ENCODE measurements at places on chromosomes 5 and 9.

DNA sequence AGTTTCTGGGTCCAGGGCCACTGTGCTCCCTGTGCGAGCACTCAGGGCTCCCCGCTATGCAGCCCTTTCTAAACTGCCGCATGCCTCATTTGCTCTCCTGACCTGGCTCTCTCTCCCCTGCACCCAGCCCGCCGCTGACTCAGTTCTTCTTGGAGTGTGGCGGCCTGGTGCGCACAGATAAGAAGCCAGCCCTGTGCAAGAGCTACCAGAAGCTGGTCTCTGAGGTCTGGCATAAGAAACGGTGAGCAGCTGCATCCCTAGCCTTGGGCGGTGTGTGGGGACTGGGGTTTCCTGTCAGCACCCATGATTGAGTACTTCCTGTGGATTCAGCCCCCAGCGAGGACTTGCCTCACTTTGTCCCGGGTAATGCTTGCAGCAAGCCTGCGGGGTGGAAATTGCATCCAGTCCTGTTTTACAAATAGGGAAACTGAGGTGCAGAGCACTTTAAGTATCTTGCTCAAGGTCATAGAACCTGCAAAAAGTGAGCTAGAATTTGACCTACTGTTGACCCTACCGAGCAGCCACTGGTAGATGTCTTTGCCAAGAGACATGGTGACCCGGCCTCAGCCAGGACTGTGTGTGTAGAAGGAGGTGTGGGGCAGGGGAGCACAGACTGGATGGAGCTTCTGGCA, 27.9 kb downstream of the USP20 start:
- peak; percentile 69 for DNase-seq

DNA sequence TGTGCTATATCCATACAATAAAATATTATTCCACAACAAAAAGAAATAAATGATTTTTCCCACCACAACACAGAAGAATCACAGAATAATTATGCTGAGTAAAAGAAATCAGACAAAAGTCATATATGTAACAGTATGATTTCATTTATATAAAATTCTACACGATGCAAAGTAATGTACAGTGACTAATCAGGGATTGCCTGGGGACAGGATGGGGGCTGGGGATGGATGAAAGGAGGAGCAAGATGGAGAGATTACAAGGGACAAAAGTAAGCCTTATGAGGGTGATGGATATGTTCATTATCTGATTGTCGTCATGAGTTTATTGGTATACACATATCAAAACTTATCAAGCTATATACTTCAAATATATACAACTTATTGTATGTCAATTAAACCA, 154.0 kb downstream of the FBN2 start:
- no peak for DNase-seq

- DNase-seq = no peak
Measured at GRCh38 chr5:100518377-100518776, 16.8 kb upstream of the FAM174A start.

DNA sequence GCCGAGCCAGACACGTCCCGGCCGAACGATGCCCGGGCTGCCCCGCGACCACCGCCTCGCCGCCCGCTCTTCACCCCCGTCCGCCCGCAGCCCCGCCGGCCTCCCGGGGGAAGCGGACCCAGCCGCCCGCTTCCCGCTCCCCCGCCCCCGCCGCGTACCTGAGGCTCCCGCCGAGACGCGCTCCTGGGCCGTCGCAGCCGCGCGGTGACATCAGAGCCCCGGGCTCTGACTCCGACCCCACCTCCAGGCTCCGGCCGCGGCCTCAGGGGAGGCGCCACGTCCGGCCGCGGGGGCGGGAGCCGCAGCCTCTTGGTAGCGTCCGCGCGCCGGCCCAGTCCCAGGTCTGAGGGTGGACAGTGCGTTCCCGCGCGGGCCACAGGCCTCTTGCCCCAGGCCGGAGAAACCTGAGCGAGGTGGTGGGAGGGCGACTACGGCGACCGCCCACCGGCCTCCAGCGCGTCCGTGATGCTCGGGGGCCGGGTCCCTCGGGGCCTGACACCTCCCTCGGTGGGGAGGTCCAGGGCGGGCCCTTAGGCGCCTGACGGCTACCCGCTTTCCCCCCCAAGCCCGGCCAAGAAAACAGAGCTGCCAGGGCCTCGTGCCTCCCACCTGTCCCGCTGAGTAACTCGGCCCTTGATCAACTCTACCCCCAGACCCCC, at the start of gene SHROOM1:
TSS of gene SHROOM1 (minus strand) at position 212 of the 659 bp plus-strand sequence. CDS start 4,507 bp downstream, outside the sequence.
- DNase-seq = no peak

DNA sequence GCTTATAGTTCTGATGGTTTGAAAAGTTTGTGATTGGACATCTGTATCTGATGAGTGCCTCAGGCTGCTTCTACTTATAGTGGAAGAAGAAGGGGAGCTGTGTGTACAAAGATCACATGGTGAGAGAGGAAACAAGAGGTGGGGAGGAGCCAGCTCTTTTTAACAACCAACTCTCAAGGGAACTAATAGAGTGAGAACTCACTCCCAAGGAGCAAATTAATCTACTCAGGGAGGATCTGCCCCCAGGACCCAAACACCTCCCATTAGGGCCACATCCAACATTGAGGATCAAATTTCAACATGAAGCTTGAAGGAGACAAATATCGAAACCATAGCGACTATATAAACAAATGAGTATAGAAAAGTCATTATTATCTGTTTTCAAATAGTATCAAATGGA, 64.7 kb upstream of the PRLR start:
- no peak for DNase-seq

DNA sequence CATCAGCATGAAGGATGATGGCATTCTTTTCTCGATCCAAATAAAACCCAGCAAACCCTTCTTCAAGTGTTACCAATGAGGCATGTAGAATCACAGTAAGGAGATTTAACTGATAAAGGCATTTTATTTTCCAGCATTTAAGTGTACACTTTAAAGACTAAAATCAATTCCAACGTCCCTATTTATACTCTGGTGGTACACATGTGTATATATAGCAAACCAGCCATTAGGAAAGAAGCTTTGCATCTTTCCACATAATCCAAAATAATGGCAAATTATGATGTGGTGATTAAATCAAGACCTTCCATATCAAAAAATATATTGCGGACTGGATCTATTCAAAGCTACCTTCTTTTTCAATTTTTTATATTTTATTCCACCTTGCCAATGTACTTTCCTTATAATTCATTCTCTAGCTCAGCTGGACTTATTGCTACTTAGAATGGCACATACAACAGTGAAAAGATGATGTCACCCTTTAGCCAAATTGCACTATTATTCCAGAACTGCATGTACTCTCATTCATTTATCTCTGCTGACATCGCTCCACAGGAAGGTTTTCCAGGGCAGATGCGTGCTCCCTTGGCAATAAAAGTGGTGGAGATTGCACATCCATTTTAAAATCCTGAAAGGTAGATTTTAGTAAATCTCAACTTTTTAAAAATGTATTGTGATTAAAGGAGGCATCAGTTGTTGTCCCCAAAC, 63.3 kb upstream of the SLC30A5 start:
- DNase-seq = no peak

DNA sequence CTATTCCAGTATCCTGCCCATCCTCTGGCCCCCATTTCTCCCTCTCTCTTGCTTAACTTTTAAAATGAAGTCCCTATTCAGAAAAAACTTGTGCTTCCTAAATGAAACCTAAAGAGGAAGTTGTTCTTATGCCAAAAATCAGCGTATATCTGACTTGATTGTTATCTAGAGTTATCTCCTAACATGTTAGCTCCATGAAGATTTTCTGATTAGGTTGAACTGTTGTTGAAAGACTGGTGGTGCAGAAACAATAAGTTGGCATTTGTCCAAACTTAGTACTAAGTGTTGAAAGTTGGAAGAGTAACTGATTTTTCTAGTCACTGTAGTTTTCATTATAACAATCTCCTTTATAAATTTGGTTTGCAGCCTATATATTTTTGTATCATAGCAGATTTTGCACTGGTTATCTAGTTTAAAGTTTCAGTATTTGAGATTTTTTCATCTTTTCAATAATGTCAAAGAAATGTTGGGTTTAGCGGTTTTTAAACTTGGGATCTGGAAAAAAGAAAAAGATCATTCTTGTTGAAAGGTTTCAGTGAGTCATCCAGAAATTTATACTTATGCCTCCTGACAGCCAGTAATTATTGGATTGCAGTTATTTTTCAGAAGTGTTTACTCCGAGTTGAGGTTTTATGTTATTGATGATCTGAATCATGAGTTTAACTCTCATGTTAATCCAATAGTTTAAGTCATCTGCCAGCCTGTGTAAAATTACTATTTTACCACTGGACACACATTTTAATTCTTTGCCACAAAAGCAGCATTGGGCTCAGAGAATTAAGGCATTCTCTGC, 60.6 kb downstream of the PAM start:
- no peak for DNase-seq

GRCh38 chr5:173618927-173619519, 2.6 kb upstream of the BOD1 start:
- DNase-seq = peak; percentile 75

GRCh38 chr5:130400091-130400490, 495.8 kb downstream of the CHSY3 start:
- no peak for DNase-seq

DNA sequence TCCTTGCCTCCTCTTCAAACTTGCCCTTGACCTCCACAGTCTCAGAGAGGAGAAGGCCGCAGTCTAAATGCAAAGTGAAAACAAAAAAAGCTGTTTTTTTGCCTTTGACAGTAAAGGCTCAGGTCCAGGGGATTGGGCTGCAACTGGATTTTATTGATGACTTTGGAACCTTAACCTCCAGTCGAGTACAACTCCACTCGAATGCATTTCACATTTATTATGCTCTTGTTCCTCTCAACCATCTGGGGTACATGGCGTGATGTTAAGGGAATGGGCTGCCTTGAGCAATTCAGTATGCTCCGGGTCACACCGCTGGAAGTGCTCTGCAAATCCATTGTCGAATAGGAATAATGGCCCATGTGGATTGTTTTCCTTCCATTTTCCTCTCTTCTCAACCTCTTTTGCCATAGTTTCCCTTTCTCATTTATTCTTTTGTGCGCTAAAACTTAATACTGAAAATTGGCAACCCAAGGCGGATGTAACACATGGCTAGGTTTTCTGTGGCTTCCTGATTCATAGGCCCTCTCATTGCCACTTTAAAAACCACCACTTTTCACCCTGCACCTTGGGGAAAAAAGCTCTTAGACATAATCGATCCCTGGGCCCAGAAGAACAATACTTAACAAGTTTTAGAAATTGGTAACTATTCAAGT, 34.3 kb downstream of the ITK start:
- DNase-seq = peak; percentile 65

- DNase-seq = no peak
Measured at GRCh38 chr5:95939465-95939864, 22.2 kb downstream of the ELL2 start.

GRCh38 chr5:142944140-142944539, 174.0 kb downstream of the ARHGAP26 start:
- no peak for DNase-seq

DNA sequence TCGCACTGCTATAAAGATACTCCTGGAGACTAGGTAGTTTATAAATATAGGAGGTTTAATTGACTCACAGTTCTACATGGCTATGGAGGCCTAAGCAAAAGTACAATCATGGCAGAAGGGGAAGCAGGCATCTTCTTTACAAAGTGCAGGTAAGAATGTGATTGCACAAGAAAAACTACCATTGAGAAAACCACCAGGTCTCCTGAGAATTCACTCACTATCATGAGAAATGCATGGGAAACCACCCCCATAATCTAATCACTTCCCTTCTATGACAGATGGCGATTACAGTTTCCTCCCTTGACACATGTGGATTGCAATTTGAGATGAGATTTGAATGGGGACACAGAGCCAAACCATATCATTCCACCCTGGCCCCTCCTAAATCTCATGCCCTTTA, 121.2 kb upstream of the ST8SIA4 start:
- no peak for DNase-seq

DNA sequence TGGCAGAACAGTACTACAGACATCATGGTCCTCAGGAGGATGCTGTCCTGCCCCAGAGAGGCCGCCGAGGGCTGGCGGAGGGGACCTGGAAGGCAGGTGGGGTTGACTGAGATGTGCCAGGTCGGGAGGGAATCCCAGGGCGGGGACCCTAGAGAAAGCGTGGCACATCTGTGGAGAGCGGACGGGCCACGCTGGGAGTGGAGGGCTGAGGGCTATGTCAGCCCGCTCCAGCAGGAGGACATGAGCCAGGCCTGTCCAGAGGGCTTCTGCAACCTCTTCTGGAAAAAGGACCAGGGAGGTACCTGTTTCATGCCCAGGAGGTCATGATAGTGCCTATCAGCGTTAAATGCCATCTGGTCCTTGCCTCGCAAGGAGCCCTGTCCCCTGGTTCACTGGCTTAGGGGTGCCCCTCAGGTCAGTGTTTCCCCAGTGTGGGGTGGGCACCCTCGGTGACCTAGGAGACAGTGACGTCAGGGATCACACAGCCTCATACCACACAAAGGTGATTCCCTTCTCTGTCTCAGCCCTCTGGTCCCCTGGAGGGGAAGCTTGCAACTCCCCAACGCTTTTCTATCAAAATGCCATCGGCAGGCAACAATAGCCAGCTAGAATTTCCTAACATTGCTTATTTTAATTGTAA, 103.6 kb upstream of the IER5L start:
- DNase-seq = no peak

DNA sequence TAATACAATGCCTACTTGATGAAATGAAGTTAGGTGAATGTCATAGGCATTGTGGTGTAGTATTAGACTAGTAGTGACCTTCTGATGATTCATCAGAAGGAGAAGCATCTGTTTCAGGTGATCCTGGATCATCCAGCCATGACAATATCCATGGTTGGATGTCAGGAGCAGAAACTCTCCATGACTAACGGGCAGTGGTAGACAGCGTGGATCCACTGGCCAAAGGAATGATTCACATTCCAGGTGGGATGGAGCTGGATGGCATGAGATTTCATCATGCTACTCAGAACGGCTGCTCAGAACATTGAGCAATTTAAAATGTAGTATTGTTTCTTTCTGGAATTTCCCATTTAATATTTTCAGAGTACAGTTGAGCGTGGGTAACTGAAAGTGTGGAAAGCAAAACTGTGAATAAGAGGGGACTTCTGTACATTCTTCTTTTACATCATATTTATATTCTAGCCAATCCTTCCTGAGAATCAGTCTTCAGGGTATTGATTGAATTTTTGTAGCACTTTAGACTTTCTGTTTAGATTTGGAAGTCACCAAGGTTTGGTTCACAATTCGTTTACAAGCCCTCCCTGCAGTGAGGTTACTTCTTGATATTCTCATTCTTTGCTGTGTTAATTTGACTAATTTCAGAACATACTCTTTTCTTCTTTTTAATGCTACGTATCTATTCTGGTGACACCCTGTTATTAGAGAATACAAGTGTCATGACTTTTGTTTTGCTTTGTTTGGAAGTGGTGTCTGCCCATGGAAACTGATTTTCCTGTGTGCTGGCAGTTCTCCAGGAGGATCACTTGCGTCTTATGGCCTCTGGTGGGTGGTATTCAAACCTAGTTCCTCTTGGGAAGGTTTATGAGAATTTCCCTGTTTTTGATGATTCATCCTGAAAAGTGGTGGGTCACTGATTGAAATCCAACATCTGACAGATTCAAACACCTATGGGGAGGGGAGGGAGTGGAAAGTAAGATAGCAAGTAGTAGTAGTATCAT, 12.2 kb upstream of the CLINT1 start:
- DNase-seq = no peak
